ENCODE measurements at places on chromosomes 3 and 15.

DNA sequence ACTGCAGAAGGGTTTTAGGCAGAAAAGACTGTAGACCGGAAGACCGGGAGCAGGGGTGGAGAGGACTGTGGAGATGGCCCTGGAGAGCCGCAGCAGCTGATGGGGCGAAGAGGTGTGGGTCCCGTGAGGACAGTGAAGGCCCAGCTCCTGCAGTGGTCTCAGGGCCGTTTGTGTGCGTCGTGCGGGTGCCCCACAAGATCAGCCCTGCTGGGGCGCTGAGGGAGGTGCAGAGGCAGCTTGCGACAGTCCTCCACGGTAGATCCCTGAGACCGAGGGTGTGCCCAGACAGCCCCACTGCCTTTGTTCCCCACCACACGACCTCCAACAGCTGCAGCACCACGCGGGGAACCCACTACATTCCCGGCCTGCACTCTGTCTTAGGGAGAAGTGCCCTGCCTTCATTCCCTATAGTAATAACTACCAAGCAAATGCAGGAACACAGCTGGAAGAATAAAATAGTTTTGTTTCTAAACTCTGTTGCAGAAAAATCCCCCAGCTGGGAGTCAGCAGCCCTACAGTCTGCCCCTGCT, 19.0 kb upstream of the CRABP1 start:
- DNase-seq, result no peak

- no peak for DNase-seq
Measured at GRCh38 chr15:48625126-48625525, 20.4 kb downstream of the FBN1 start.

- DNase-seq, result no peak
Measured at GRCh38 chr15:68596691-68597090, 17.9 kb downstream of the CORO2B start.

- no peak for DNase-seq
Measured at GRCh38 chr3:123318374-123318773, 116.6 kb downstream of the SEC22A start.

DNA sequence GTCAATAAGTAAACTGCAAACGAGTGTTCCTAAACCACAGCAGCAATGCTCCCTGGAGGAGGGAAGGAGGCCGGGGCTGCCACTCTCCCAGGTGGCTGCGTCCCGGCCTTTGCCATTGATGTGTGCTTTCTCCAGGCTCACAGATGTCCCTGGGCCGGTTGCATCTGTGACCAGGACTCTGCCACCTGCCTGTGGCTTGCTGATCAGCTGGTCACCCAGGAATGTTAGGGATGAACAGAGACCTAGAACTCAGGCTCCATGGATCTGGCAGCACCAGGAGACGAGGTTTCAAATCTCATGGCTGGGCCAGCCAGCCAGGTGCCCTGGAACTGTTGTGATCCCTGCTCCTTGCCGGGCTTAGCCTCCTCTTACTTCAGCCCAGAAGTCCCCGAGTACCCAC, 65.7 kb downstream of the KLF15 start:
- DNase-seq, result no peak

DNA sequence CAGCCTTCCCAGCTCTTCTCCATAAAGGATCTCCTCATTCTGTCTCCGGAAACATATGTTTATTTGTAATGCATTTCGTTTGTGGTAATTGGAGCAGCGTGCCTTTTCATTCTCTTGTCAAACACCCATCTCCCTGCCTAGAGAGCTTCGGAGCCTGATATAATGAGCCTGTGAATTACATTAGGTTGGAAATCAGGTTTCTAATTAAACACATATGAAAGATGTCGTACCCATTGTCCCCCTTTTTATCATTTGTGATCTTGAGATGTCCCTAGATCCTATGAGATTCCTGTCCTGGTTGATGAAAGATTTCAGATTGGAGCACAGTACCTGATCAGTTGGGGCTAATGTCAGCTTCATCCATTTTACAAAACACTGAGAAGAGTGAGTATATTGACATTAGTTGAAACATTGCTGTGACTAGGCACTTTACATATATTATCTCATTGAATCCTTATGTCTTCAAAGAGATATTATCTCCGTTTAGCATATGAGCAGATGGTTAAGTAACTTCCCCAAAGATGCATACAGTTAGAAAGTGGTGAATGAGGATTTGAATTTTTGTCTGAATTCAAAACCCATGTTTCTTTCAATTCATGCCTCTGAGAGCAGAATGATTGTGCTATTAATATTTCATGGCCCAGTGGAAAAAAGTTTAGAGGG, 23.1 kb downstream of the SYN2 start:
- no peak for DNase-seq

- DNase-seq, result no peak
Measured at GRCh38 chr3:178284181-178284580, 252.1 kb upstream of the KCNMB2 start.

- no peak for DNase-seq
Measured at GRCh38 chr3:153835540-153835939, 285.6 kb upstream of the ARHGEF26 start.

DNA sequence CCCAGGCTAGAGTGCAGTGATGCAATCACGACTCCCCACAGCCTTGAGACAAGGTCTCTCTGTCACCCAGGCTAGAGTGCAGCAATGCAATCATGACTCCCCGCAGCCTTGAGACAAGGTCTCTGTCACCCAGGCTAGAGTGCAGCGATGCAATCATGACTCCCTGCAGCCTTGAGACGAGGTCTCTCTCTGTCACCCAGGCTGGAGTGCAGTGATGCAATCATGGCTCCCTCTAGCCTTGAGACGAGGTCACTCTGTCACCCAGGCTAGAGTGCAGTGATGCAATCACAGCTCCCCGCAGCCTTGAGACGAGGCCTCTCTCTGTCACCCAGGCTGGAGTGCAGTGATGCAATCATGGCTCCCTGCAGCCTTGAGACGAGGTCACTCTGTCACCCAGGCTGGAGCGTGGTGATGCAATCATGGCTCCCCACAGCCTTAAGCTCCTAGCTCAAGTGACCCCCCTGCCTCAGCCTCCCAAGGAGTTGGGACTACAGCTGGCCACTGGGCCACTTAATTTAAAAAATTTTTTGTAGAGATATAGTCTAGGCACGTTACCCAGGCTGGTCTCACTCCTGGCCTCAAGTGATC, 26.1 kb downstream of the TFRC start:
- no peak for DNase-seq

- DNase-seq, result no peak
Measured at GRCh38 chr3:3646934-3647333, 152.3 kb upstream of the LRRN1 start.

DNA sequence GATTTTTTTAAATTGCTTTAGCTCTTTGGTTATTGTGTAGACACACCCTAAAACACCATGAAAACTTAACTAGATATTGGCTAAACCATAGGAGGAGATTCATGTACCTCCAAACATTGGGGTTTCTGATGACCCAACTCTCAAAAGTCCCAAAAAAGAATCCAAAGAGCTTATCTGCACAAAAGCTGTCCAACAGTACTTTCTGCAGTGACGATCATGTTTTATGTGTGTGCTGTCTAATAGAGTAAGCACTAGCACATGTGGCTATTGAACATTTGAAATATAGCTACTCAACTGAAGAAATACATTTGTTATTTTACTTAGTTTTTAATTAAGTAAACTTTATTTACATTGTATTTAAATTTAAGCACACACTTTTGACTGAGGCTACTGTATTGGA, 818.2 kb upstream of the LMCD1 start:
- no peak for DNase-seq

DNA sequence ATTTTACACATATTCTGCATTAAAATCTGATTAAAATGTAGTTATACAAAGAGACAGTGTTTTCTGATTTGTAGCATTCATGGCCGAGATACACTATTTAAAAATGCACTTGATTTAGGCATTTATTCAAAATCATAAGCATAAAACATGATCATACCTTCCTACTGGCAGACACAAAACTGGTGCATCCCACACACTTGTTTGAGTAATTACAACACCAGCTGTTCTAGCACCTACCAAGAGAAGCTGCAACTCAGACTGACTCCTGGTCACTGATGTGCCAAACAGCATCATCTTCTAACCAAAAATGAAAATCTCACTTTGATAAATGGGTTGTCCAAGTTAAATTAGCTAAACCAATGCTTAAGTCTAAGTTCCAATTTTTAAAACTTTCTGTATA, 262.7 kb upstream of the NSMCE3 start:
- no peak for DNase-seq

DNA sequence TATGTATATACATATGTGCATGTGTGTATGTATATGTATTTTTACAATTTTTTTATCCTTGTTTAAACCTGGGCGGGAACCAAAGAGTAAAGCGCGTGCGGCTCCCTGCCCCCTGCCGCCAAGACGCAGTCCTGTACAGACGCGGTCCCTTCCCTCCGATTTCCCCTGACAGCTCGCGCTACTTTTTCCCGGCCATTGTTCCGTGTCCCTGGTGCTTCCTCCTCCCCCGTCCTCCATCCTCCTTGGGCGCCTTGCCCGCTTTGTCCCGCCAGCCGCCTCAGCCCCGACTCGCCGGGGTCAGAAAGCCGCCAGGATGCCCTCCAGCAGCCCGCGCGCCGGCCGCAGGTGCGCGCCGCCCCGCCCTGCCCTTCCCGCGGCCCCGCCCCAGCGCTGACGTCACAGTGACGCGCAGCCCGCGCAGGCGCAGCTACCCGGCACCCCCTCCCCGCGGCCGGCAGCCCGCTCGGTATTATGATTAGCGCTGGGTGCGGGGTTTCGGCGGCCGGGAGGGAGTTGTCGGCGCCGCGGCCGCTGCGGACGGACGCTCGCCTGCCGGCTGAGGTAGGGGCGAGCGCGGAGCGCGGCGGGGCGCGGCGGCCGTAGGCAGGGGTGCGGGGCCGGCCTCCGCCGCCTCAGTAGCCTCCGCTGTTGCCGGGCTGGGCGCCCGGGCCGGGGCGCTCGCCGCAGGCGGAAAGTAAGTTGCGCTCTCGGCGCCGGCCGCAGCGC, at the start of gene SNRK:
SNRK (plus strand) TSS at position 426 of the 726 bp plus-strand sequence. CDS start 16,664 bp downstream, outside the sequence.
- peak; percentile 85 for DNase-seq

DNA sequence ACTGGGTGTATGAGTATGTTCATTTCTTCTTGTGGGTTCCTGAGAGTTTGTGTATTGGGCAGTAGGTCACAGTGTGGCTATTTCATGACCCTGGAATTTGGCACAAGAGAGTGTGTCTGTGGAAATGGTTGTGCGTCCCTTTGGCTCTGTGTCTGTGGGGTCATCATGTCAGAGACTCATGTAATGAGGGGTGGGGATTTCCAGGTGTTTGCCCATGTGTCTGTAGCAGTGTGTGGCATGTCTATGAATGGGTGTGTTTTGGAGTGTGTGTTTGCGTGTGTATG, 1.3 kb upstream of the GATA2 start:
- no peak for DNase-seq

- no peak for DNase-seq
Measured at GRCh38 chr3:157117206-157117605, 42.7 kb downstream of the CCNL1 start.

DNA sequence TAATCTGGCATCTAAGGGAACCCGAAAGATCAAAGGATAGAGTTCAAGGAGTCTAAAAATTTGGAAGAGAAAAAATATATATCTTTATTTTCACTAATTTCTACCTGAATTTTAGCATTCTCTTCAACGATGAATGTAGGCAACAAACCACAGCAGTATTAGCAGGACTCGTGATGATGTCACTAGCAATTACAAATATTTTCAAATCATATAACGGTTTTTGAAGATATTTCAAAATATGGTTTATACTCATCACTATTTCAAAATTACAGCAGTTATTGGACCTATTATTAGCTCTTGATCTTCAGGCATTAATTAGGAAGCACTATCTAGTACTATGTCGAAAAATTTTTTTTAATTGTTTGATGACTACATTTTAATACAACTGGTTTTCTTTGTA, 27.0 kb upstream of the ANKDD1A start:
- no peak for DNase-seq

DNA sequence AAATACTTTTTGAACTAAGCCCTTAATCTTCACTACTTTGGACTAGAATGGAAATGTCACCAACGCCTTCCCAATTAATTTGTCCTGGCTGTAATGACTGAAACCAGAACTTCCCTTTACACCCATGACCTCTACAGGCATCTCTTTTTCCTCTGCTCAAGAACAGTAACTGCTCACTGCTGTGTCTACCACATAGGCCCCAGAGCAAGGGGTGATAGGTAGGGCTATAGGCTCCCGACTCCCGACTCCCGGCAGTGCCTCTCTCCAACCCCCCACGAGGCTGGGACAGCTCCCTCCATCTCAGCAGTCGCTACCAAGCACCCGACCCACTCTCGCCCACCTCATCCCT, 384 bp upstream of the LEKR1 start:
- no peak for DNase-seq

GRCh38 chr3:130558366-130558765, 41.4 kb downstream of the COL6A6 start:
- DNase-seq, result no peak

DNA sequence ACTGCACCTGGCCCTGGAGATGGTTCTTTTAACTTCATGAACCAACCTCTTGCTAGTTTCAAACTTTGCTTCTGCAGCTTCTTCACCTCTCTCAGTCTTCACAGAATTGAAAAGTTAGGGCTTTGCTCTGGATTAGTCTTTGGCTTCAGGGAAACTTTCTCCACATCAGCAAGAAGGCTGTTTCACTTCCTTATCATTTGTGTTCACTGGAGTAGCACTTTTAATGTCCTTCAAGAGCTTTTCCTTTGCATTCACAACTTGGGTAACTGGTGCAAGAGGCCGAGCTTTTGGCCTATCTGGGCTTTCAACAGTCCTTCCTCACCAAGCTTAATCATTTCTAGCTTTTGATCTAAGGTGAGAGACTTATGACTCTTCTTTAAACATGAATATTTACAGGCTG, 15.7 kb upstream of the TM2D3 start:
- no peak for DNase-seq

DNA sequence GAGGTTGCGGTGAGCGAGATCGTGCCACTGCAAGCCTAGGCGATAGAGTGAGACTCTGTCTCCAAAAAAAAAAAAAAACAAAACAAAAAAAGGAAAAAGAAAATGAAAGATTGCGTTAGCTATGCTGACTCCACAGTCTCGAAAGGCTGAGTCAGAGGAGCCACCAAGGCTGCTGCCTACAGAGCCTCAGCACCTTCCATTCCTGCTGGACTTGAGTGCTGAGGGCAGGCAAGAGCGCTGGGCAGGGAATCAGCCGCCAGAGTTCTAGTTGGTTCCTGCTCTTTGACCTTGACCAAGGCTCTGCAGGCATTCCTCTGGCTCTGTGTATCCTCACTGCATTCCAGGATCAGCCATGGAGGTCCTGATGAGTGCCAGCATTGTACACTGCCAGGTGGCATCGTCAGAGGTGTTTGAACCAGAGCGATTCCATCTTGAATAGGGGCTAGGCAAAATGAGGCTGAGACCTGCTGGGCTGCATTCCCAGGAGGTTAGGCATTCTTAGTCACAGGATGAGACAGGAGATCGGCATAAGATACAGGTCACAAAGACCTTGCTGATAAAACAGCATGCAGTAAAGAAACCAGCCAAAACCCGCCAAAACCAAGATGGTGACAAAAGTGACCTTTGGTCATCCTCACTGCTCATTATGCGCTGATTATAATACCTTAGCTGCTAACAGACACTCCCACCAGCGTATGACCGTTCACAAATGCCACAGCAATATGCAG, 5.9 kb downstream of the MESP2 start:
- DNase-seq, result no peak

DNA sequence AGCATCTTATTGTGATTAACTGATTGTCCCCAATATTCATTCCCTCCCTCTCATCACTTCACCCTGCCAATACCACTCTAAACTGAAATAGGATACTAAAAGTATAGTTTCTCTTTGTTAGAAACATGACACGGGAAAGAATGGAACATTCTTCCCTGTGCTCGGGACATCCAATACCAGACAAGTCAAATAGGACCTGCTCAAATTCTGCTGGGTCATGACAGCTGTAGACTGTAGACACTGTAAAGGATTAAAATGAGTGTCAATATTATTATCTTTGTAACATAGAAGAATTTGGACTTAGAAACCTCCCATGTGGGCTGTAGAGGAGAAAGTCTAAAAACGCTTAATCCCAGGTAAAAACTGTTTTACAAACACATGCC, 315.0 kb upstream of the NR2E3 start:
- no peak for DNase-seq
